ENCODE measurements at places on chromosomes 2 and 18. TPM values are rescaled to one million over a fixed set of nuclear protein-coding genes. Genes with fewer than 3 reads are reported as not detected.

The CENPA gene
- total RNA-seq, result 1.3 TPM

The ATP6V1C2 gene
- 0.26 TPM for total RNA-seq

The TRMT61B gene
- total RNA-seq, result 14.6 TPM

The OR6B2 gene
- total RNA-seq, result not detected

The TEKT4 gene
- 0.14 TPM for total RNA-seq
